ENCODE measurements at places on chromosomes 2 and 18. TPM values are rescaled to one million over a fixed set of nuclear protein-coding genes. Genes with fewer than 3 reads are reported as not detected.

GRCh38 chr2:167579826-167580225, 667.6 kb downstream of the STK39 start:
- no peak for DNase-seq

GRCh38 chr18:76486038-76486437, 9.0 kb downstream of the ZNF516 start:
- no peak for DNase-seq

DNA sequence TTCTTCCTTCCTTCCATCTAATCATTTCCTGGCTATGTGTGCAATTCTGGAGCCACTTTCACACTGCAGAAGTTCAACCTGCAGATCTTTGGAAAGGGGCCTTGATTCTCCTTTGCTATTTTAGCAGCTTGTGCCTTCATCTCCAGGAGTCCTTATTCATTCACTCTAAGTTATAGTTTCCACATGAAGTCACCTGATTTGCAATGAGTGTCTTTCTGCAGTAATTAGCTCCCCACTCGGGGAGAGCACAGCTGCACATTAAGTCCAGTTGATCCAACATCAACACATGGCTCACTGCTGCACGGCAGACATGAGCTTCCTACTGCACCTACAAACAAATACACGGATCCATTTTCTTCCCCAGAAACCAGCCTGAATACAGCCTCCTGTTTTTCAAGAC, 323.1 kb upstream of the TNP1 start:
- no peak for DNase-seq

DNA sequence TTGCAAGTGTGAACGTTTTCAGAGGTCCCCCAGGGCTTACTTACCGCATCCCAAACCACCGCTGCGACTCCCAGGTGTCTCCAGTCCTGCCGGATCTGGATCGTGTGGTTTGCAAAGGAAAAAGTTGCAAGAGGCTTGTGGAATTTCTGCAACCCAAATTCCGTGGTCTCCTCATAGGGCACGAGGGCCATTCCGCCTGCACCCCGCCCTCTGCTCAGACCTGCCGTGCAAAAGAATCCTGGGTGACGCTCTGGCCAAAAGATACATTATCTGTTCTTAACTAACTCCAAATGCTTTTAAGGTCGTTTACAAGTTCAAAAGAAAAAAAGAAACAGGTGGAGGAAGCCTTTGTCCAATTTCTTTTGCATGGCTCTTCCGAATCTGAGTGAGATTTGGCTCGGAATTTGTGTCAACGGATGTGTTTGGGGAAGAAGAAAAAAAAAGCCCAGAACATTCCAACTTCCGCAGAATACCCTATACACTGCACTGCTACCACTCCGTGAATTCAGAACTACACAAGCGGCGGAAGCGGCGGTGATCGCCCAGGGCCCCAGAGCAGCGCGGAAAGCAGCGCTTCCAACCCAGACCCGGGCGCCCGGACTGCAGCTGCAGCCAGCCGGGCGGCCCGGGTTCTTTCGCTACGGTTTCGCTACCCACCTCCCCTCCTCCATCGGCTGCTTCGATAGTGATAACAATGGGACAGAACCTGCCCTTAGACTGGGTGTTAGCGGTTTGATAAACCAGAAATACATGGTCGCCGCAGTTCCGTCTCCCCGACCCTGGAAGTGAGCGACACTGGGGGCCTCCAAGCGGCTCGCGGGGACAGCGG, 795 bp downstream of the METTL21A start:
- peak; percentile 78 for DNase-seq

DNA sequence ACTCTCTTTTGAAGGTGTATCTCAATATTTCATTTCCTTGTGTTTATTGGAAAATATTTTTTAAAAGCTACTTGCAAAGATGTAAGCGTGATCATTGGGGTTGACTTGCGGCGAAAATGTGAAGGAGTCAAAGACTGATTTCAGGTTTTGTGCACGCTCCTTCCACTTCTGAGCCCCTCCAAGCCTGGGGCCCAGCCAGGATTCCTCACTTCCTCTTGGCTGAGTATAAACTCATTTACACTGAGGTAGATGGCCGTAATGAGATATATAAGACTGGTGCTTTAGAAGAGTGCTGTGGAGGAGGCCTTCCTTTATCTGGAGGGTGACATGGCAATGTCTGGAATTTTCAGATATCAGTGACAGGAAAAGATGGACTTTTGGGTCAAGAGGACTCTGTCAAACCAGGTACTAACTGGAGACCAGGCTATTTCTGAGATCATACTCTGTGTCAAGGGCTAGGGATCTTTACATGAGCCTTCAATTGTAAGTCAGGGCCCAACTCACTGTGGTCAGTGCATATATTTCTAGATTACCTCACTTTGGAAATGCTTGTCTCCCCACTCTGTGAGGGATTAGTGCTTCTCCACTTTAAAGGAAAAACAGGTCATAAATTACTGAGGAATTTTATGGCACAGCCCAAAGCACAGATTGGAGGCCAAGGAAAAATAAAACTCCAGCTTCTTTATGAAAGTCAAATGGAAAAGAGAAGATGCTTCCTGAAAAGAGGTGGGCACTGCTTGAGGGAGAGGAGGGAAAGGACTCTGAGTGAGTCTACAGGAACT, 22.8 kb downstream of the PRKCE start:
- DNase-seq = no peak

- DNase-seq = no peak
Observed at GRCh38 chr2:23803965-23804542, 122.9 kb downstream of the ATAD2B start.

GRCh38 chr2:224429441-224429810, 27.5 kb upstream of the FAM124B start:
- DNase-seq = no peak

DNA sequence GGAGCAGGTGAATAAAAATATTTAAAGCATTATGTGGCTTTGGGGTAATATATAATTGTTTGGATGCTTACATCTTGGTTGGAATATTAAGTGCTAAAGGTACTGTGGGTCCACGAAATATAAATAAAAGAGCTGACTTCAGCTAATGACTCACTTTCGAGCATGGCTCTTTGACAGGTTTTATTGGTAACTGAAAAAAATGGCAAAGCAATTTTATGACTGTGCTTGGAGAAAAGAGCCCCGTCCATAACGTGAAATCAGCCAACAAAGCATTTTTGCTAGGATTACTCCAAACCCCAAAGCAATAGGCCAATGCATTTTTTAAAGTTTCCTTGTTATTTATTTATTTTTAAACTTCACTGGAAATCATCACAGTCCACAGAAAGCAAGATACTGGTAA, 397.2 kb upstream of the CDH19 start:
- DNase-seq = no peak

- DNase-seq = peak; percentile 59
Observed at GRCh38 chr2:105287692-105288091, 41.8 kb downstream of the TGFBRAP1 start.

The CCDC141 gene
- 19.5 TPM for total RNA-seq

The DNAH7 gene
- total RNA-seq = not detected

Data from activated CD8-positive, alpha-beta T cell treated with anti-CD3 and anti-CD28 coated beads, Interleukin-2, amount 10 ng/mL, durations not matched to agents 7 days and 5 days (primary cell).